Esophagus muscularis mucosa (tissue), 4 donors: ENCODE measurements at places on chromosomes 13 and 19. TPM values are rescaled to one million over a fixed set of nuclear protein-coding genes. Genes with fewer than 3 reads are reported as not detected.

GRCh38 chr19:36028313-36029041, 4.2 kb downstream of the CLIP3 start:
- DNase-seq = no peak

DNA sequence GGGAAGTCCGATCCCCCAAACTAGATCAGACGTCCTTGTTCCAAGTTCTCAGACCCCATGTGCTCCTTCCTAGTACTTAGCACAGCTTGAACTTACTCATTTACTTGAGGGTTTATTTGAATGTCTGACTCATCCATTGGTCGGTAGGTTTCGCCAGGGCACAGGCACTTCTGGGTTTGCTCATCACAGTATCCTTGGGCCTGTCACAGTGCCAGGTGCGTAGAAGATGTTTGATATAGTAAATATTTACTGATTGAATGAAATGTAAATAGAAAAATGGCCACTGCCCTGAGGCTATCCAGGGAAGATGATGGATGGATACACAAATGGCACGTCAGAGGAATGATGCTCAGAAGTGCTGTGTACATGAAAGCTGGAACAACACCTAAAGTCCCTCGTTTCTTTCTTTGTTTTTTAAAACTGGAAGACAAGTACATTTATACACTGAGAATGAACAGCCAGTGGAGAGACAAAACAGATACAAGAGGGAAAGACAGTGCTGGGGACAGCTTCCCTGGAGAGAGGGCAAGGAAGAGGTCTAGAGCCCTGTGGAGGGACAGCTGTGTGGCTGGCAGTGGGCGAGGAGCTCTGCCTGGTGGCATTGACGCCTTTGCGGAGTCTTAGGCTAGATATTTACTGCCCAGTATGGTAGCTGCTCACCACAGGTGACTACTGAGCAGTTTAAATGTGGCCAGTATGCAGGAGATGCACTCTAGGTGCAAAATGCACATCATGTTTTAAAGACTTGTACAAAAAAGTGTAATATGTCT, 31.2 kb upstream of the KL start:
- peak; percentile 42 for DNase-seq

DNA sequence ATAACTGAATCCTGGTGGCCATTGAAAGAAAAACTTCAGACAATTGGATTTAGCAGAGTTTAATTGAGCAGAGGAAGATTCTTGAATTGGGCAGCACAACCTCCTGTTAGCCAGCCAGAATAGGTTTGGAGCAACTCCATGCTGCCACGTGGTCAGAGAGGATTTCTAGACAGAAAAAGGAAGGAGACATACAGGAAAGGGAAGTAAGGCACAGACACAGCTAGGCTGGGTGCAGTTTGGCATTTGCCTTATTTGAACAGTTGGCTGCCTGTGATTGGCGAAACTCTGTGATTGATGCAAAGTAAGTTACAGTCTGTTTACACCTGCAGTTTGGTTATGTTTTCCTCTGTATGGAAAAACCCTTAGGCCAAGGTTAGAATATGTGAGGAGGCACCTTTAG, 85.8 kb upstream of the SPATA13 start:
- no peak for DNase-seq

GRCh38 chr13:111361046-111361872, 40.8 kb downstream of the TEX29 start:
- peak; percentile 83 for DNase-seq

Gene HSPB6
- 146 TPM for total RNA-seq

Gene DAND5
- total RNA-seq = 0.19 TPM

Gene OR7A5
- total RNA-seq = not detected

Gene CLDN10
- 1.2 TPM for total RNA-seq

Gene ILF3
- total RNA-seq = 79.2 TPM

Gene MEF2B
- total RNA-seq = not detected

Gene CYP2A7
- not detected for total RNA-seq

Gene ZNF100
- 5.8 TPM for total RNA-seq

Gene MAP1S
- total RNA-seq = 24.1 TPM
